HAP-1 (cell line): ENCODE measurements at places on chromosomes 3 and 15.
A peak's percentile ranks its signal among the peaks of the same experiment; 100 is the strongest.

GRCh38 chr3:123766193-123767008 is 117.7 kb downstream of the MYLK start:
- no peak for DNase-seq

- DNase-seq = no peak
Observed at GRCh38 chr3:60207905-60208304, 1043.3 kb downstream of the FHIT start.

GRCh38 chr3:177604181-177604580 is 406.9 kb upstream of the TBL1XR1 start:
- DNase-seq = no peak

DNA sequence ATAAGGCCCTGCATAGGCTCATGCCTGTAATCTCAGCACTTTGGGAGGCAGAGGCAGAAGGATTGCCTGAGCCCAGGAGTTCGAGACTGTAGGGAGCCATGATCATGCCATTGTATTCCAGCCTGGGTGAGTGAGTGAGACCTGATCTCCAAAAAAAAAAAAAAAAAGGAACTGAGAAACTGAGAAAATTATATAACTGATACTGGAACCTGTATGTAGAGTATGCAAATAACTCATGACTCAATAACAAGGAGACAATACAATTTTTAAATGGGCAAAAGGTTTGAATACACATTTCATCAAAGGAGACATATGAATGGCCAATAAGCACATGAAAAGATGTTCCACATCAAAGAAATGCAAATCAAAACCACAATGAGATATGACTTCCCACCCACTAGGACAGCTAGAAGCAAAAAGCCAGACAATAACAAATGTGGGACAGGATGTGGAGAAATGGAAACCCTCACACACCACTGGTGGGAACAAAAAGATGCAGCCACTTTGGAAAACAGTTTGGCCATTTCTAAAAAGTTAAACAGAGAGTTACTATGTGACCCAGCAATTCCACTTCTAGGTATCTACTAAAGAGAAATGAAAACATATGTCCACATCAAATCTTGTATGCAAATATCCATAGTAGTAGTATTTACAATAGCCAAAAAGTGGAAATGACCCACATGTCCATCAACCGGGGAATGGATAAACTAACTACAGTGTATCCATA is 70.7 kb downstream of the IQSEC1 start:
- DNase-seq = peak; percentile 72

- DNase-seq = no peak
Observed at GRCh38 chr3:53132347-53132746, 2.1 kb upstream of the RFT1 start.

DNA sequence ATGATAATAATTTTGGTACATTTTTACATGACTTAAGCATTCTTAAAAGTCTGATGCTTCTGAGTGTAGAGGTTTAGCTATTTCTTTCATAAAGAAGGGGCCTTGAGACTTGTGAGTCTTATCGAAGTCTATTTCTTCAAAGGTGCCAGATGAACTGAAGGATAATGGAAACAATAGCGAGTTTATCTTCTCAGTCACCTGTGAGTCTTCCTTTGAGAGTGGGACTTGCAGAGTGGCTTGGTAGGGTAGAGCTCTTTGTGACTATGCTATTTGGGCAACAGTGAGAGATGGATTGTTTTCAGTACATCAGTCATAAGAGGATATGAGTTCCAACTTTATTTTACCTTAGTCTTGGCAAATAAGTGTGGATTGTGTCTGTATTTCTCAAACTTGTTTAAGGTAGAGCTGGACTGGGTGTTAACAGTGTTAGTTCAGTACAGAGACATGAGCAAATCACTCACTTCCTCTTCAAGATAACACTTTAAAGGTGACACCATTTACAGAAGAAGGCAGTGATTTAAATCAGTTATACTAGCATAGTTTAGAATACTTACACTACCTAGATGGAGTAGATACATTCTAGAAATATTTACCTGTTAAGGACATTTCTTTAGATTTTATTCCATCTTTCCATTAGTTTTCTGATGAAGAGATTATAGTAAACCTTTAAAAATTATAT is 3.2 kb downstream of the AKAP13 start:
- no peak for DNase-seq

DNA sequence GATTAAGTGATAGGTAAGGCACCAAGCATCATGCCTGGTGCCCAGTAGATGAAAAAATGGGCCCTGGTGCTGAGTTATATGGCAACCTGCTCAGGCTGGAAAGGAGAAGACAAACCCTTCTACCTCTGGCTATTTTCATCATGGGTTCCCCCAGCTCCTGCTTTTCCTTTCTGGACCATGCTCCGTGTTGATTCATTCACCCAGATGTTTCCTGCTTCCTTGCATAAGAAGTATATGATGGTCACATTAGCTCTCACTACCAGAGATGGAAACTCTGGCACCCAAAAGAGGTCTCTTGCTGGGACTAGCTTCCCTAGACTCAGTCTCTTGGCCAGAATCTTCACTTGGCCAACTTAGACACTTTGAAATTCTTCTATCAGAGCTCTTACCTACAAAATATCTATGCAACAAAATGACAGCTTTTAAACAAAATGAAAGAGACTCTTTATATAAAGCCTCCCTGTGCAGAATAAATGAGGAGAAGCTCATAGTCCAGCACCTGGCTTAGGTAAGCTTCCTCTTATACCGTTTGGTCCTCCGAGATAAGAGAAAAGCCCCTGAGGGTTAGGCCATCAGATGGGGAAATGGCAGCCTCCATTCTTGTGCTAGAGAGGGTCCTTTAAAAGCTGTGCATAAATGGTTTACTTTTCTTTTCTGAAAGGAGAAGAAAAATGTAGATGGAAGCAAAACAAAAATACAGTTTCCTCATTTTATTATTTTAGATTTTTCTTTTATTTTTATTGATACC is 46.8 kb upstream of the MCF2L2 start:
- no peak for DNase-seq

GRCh38 chr15:67366904-67367303 is 112.3 kb downstream of the IQCH start:
- no peak for DNase-seq

- DNase-seq = no peak
Observed at GRCh38 chr3:49120096-49120437, 556 bp downstream of the USP19 start.

DNA sequence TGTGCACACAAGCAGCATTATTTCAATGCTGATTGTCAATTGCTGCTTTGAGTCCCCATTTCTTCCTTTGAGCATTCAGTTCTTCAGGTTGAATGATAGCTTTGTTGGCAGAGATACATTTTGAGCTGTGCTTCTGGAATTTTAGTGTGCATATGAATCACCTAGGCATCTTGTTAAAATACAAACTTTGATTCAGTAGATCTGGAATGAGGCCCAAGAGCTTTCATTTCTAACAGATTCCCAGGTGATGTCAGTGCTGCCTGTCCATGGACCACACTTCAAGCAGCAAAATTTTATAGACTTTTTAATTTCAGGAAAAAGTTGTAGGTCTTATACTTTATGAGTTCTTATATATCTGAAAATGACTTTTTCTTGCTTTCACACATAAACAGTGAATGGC is 131.1 kb downstream of the ADAMTSL3 start:
- DNase-seq = no peak

DNA sequence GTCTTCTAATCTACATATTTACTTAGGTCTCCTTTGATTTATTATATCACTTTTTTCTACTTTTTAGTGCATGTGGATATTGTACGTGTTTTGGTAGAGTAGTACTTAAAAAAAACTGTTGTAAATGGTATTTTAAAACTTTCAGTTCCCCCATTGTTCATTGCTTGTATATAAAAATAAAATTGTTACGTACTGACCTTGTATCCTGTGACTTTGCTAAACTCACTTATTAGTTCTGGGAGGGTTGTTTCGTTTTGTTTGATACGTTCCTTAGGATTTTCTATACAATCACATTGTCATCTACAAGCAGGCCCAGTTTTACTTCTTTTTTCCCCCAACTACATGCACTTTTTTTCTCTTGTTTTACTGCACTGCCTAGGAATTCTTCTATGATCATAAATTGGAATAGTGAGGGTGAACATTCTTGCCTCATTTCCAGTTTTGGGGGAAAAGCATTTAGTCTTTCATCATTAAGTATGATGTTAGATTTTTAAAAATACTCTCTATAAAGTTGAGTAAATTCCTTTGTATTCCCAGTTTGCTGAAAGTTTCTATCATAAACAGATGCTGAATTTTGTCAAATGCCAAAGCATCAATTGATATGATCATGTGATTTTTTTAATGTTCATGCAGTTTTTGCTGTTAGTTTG is 33.5 kb upstream of the ACKR4 start:
- DNase-seq = no peak

- DNase-seq = no peak
Observed at GRCh38 chr3:182829761-182830405, 36.6 kb downstream of the ATP11B start.

GRCh38 chr15:50278496-50278895 is 13.0 kb upstream of the HDC start:
- DNase-seq = no peak

DNA sequence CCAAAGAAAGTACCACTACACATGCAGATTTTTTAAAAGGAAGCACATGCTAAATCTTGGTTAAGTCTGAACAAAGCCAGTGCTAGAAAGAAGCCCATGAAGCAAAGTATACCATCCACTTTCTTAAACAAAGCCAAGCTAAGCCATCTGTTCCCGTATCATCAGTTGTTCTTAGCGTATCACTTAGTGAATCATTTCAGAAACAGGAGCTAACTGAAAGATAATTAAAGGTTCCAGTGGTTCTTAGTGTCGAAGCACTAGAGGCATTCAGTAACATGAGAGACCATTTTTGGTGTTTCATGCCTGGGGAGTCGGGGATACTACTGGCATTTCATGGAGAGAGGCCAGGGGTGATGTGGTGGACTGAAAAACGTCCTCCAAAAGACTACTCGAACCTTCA is 12.8 kb downstream of the UBXN7 start:
- no peak for DNase-seq

GRCh38 chr3:123597561-123597960 is 12.7 kb upstream of the HACD2 start:
- no peak for DNase-seq
